Hematopoietic multipotent progenitor cell (in vitro differentiated cells): ENCODE measurements at places on chromosomes 4 and X.

GRCh38 chrX:48940404-48940955 lies 16.9 kb downstream of the OTUD5 start:
- no peak for DNase-seq

DNA sequence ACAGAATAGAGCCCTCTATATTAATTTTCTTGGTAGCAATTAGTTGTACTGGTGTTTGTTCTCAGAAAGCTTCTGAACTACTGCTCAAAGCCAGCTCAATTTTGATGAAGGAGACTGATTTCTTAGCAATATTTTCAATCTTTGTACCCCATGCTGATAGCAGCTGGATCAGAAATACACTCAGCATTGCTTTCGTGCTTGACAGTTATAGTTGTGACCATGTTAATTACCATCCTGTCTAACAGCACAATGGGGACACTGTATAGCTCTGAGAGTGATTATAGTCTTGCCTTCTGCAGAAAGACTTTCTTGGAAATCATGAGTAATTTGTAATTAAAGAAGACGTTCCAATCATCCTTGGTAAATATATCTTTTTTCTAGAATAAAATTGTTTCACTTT lies 79.7 kb upstream of the GNPDA2 start:
- DNase-seq, result no peak

DNA sequence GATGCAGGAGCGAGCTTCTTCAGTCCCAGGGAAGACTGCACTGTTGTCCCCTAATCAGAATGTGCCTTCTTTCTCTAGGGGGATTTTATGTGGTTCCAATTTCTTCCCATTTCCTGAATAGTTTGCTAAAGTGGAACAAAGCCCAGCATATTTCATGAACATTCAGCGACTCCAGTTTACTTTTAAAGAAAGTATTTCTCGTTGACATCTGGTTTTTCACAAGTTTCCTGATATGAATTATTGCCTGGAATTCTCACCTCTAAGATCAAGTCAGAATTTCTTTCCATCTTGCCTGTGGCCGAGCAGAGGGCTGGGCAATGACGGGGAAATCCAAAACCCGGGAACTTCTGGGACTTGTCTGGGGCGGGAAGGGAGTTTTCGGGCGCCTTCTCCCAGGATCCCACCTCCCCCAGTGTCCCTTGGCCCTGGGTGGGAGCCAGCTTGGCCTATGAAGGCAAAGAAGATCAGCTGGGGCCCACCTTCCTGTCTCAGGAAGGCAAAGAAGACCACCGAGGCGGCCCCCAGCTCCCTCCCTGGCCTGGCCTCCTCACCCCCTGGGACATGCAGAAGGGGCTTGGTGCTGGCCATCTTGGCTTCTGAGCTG lies 15.4 kb downstream of the SORCS2 start:
- DNase-seq, result no peak

GRCh38 chrX:1153940-1154339 lies 58.5 kb downstream of the CRLF2 start:
- DNase-seq, result no peak

- peak; percentile 33 for DNase-seq
These were observed 17.8 kb downstream of the TRIM2 start for GRCh38 chr4:153221783-153222706.

- no peak for DNase-seq
These were observed 116.1 kb downstream of the GASK1B start for GRCh38 chr4:158056689-158057245.

DNA sequence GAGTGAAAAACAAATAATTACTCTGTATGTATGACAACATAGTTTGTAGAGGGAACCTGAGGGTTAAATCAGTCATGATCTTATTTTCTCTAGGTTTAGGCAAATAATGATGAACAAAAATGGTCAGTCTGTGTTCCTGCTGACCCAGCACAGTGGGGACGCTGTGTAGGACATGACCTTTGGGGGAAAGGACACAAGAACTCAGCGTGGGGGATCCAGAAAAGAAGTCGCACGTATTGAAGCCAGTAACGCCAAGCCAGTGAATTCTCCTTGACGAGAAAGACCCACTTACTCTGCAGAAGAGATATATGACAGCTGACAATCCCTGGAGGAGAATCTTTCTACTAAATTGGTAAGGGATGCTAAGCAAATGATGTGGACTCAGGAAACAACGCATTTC lies 36.6 kb downstream of the HELT start:
- no peak for DNase-seq

GRCh38 chr4:56134266-56134665 lies 185.5 kb downstream of the CEP135 start:
- DNase-seq, result peak; percentile 15

GRCh38 chrX:136694431-136695087 lies 46.6 kb downstream of the CD40LG start:
- no peak for DNase-seq

DNA sequence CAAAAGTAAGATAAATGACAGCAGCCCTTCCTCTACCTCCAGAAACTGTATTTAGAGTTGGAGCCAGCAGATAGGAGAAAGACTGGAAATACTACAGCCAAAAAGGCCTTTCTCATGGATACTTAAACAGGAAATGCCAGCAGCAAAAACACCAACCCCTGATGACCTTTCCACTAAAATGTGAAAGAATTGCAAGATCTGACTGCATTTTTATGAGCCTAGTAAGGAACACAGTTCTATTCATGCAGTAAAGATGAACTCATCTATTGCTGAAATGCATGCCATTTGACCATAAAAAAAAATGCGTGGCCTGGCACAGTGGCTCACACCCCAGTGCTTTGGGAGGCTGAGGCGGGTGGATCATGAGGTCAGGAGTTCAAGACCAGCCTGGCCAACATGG lies 19.9 kb downstream of the ABCG2 start:
- DNase-seq, result no peak

DNA sequence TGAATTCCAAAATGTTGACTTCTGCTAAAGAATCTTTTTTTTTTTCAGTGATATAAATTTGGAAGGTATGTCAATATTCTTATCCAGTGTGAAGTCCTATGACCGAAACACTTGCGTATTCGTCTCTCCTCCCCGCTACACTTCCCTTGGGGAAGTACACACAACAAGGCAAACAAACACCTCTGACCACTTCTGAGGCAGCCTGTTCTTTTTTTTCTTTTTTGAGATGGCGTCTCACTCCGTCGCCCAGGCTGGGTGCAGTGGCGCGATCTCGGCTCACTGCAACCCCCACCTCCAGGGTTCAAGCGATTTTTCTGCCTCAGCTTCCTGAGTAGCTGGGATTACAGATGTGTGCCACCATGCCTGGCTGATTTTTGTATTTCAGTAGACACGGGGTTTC lies 78.1 kb upstream of the DHRSX start:
- DNase-seq, result no peak

GRCh38 chr4:155885666-155886065 lies 17.8 kb upstream of the TDO2 start:
- no peak for DNase-seq

- DNase-seq, result peak; percentile 31
These were observed 25.1 kb upstream of the UGT2B11 start for GRCh38 chr4:69239557-69240168.

GRCh38 chrX:115427861-115428410 lies 133.0 kb upstream of the PLS3 start:
- DNase-seq, result no peak

DNA sequence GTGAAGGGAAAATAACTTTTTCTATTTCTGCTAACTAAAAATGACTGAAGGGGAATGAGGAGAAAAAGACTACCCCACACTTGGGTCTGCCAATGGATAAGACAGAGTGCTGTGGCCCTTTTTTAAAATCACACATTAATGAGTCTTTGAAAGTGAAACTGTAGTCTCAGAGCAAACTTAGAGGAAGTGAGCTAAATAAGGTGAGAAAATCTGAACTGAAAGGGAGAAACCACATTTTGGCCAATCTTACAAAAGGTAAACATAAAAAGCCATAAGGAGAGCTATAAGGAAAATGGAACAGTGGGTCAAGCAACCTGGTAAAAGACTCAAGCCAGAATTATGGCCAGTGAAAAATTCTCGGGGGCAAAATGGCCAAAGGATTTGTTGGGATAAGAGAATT lies 755.1 kb upstream of the IGFBP7 start:
- no peak for DNase-seq

DNA sequence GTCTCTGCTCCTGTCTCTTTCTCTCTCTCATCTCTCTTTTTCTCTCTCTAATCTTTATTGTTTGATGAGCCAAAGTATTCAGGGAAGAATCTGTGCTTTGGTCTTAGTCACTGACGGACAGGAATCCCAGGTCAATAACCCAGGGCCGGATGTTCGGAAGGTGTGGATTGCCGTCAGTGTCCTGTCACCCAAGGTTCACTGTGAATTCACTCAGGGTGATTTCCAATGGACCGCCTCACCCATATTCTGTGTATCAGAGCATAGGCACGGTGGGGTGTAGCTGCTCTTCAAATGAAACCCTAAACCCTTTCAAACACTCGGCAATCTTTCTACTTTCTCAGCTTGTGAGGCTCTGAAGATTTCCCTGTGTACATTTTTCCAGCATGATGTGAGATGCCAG lies 144.6 kb upstream of the GPC4 start:
- DNase-seq, result no peak

- no peak for DNase-seq
These were observed 229.4 kb upstream of the GALNTL6 start for GRCh38 chr4:171583790-171584189.

DNA sequence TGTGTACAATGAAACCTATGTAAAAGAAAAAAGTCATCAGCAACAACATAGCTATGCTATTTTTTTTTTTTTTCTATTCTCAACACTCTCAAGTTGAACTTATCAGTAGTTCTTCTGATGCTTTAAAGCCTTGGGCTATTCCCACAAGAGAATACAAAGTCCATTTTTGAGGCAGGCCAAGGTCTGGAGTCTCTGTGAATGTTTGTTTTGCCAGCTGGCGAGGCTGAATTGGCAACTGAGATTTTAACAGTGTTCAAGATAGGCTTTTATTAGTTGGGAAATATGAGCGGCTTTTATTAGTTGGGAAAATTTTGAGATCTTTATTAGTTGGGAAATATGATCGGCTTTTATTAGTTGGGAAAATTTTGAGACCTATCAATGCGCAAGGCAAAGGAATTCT lies 336.6 kb downstream of the SLITRK2 start:
- DNase-seq, result no peak

DNA sequence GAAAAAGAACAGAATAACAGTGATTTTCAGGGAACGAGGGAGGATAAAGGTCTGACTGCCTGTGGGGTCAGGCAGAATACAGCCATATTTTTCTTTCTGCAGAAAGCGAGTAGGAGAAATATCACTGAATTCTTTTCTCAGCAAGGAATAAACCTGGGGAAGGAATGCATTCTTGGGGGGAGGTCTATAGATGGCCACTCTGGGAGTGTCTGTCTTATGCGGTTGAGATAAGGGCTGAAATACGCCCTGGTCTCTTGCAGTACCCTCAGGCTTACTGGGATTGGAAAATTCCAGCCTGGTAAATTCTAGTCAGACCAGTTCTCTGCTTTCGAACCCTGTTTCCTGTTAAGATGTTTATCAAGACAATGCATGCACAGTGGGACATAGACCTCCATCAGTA lies 26.3 kb downstream of the CNGA1 start:
- no peak for DNase-seq

- no peak for DNase-seq
These were observed 30.6 kb downstream of the TBL1X start for GRCh38 chrX:9495496-9495895.

DNA sequence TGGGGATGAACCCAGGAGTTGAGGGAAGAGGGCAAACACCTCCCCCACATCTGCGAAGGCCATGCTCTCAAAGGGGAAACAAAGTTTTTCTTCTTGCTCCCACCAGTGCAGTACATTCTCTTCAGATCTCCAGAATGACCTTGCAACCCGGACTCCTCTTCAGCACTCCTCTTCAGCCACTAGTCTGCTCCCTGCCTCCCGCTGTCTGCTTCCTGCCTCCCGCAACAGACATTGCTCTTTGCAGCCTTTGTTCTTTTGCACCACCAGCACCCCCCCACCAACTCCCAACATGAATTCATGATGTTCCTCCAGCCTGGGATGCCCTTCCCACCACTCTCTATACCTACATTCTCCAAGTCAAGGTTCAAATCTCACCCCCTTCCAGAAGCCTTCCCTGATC lies 32.1 kb downstream of the UTP14A start:
- no peak for DNase-seq

DNA sequence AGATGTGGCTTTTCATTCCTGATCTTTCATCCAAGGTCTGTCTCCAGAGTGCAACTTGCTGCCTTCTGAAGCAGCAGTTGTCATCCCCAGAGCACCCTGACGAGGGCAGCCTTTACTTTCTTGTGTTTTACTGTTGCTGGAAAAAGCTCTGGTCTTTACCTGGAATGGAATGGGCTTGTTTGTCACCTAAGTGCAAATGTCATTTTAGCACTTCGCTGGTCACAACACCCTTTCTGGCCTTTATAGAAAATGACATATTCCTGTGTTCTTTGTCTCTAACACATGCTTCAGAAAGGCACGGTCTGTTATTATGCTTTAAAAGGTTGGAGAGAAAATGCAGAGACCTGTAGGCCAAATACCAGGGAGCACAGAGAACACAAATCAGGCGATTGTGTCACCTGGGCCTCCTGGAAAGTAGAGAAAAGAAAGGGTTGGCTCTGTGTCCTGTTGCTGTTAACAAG lies 332.7 kb upstream of the IGFBP7 start:
- DNase-seq, result peak; percentile 8

GRCh38 chr4:156628858-156629257 lies 342.7 kb downstream of the PDGFC start:
- DNase-seq, result no peak

DNA sequence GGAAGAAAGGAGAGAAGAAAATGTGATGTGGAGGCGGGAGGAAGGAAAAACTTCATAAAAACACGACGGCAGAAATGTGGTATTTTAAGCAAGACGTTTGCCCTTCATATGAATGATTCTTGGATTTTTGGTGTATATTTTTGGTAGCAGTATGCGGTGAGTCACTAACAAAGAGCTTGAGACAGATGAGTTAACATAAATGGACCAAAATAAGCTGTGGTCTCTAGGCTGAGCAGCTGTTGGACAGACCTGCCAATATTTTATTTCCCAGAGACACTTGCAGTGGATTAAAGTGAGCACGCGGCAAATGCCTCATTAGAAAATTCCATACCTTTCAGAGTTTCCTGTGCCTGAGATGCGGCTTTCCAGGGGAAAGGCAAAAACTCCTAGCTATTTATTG lies 43.1 kb upstream of the RPS6KA3 start:
- DNase-seq, result no peak

DNA sequence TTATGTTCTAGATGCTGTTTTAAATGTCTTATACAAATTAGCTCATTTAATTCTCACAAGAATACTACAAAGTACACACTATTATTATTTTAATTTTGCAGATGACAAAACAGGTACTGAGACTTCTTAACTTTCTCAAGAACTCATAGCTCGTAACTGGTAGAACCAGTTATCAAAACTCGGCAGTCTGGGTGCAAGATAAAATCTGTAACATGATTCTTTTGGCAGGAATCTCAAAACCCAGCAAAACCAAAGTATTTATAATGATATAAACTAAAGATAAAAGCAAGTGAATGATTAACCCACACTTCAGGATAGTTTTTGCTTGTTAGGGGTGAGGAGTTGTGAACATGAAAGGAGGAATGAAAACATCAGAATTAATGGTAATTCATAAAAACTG lies 27.6 kb downstream of the CLNK start:
- no peak for DNase-seq

GRCh38 chr4:129046055-129046959 lies 47.0 kb downstream of the SCLT1 start:
- no peak for DNase-seq
